ENCODE measurements at places on chromosomes 6 and 20.

GRCh38 chr20:64064145-64064698, 1.2 kb downstream of the TCEA2 start:
- no peak for DNase-seq

DNA sequence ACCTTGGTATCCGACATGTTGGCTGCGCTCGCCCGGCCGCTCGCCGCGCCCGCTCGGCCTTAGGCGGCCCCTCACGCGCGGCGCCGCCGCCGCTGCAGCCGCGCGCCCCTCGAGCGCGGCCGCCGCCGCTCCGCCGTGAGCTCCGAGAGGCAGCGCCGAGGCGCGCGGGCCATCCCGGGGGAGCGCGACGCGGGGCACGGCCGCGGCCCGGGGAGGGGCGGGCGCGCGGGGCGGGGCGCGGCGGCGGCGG, at the start of gene KIF13A:
KIF13A (minus strand) TSS at position 189 of the 250 bp plus-strand sequence; CDS start at position 17, 172 bp downstream.
- DNase-seq: no peak

DNA sequence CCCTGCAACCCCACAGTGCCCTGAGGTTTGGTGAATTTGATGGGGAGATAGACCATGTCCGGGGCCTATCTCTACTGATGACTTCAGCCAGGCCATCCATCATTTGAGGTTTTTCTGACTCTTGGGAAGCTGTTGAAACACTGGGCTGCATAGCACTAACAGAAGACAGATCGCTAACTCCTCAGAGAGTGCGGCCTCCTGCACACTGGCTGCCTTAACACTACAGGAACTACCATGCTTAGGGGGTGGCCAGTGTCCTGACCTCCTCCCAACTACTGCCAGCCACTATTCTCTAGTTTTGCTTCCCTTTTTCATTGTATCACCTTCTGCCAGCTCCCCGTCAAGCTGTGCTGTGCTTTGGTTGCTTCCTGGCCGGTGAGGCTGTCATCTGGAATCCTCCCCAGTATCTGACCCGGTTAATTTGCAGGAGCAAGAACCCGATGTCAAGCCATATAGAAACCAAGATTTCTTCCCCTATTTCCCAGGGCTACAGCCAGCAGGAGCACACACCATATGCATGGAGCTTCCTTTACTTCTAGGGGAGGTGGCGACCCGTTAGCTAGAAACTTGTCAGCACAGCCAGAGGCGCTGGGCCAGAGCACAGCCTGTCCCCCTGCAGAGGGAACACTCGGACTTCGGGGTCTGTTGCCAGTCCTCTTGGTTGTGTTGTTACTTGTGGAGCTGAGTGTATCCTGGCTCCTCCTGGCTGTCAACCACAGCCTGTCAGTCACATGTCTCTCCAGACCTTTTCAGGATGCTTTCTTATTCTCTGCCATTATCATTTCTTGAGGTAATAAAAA, 57.3 kb upstream of the TRAF3IP2 start:
- no peak for DNase-seq

DNA sequence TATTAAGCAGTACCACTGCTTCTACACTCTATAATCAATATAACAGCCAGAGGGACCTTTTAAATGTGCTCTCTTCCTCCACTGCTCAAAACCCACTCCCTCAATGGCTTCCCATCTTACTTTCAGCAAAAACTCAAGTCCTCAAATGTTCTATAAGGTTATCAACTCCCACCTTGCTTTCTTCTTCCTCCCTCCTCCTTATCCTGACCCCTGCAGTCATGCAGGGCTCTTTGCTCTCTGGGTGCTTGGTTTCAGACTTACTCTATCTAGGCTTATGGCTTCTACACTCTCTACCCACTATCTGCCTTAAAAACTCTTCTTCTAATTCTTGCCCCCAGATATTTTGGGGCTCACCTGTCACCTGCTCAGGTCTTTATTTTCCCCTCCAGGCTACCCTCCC, 5.3 kb downstream of the ARHGAP18 start:
- DNase-seq: no peak

DNA sequence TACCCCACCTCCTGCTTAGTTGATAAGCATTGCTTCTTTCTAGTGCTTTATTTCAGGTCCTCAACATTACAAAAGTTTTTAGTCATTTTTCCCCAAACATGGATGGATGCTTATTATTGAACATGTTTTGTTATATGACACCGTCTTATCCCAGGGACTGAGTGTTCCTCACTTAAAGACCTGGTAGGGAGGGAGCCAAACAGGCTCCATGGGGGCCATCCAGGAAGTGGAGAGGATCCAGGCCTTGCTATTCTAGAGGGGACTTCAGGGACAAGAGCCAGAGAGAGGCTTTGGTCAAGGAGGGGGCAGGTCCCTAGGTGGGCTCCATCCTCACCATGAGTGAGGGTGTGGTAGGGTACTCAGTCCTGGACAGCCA, 7.4 kb downstream of the SLC32A1 start:
- no peak for DNase-seq

DNA sequence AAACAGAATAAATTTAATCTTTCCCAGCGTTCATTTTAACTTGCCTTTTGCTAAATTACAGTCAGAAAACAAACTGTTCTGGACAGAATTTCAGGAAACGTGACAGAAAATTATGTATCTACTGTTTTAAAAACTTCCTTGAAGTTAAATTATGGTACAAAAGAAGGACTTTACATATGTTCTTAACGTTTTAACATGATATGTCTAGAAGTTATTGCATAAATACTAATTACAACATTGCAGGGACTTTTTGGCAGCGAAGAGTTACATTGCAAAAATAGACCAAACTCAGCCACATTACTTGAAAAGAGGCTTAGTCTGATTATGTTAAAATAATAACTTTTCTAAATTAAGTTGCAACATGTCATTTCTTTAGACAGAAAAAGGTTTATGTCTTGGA, 142.1 kb upstream of the IMPG1 start:
- DNase-seq: no peak

- peak; percentile 69 for DNase-seq
Measured at GRCh38 chr6:90295854-90296340, 746 bp downstream of the BACH2 start.

DNA sequence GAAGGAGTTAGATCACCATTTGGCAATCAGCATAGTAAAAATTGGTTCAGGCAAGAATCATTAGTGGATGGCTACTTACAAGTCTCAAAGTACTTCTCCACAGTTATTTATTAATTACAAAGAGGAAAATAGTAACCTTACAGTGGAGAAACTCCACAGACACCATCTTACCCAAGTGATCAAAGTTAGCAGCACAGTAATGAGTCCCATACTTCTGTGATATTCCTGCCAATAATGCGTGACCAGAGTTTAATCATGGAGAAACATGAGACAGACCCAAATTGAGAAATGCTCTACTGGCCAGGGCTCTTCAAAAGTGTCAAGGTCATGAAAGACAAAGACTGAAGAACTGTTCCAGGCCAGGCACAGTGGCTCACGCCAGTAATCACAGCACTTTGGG, 9.5 kb downstream of the TBC1D7 start:
- DNase-seq: no peak

DNA sequence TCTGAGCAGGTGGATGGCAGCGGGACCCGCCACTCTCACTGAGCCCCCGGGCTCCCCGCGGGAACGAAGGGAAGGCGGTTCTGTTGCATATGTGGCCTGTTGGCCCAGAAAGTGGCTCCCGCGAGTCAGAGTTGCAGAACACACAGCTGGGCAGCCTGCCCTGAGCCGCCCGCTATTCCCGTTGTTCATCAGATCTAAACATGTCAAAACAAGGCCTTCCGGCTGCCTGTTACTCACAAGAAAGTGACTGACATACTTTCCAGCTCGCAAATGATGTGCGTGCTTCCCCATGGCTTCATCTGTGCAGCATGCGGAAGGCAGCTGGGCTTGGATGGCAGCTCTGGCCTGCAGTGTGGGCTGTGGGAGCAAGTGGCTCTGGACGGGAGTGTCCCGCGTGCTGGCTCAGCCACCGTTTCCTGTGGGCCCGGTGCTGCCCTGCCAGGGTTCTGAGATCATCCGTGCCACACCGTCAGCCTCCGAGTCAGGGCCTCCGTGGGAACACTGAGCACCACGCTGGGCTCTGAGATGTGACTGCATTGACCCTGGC, 227.3 kb downstream of the ERMARD start:
- DNase-seq: no peak

DNA sequence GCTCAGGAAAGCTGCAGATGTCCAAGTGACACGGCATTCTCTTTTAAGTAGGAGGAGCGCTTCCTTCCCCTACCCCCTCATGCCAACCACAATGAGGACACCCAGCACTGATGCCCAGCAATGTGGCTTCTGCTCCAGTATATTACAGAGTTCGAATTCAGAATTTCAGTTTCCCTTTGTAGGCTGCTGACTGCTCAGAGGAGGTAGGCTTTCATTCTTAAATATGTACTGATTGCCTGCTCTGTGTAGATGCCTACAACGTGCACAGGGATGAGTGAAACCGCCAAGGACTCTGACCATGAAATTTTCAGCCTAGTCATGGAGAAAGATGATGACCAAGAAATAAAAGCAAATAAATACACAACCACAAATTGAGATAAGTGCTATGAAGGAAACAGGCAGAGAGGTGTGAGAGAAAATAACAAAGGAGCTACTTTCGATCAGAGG, 50.9 kb upstream of the TNFAIP3 start:
- peak; percentile 47 for DNase-seq

GRCh38 chr6:126773112-126773805, 345.2 kb upstream of the RSPO3 start:
- no peak for DNase-seq

DNA sequence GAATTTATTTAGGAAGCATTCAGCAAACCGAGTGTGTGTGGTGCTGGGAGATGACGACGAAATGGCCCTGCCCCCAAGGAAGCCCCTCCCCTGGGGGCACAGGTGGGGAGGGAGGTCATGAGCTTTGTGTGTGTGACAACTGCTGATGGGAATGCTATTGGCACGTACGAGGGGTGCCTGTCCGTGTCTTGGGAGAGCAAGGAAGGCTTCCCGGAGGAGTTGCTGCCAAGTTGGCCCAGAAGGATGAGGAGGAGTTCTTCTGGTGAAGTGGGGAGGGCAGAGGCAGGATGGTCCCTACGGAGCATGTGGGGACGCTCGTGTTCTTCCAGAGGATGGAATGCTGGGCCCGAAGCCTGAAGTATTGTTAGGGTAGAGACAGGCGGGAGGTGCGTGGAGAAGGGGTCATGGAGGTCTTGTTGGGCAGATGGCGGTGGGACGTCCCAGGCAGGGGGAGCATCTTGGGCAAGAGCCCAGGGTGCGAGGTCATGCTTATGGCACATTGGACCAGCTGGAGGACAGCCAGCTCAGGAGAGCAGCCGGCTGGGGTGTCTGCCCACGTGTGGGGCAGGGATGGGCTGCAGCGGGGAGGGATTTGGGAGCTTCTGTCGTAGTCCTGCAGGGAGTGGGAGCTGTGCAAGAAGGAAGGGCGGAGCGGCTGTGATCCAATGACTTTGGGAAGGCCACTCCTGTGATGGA, 46.1 kb downstream of the SYNJ2 start:
- no peak for DNase-seq

GRCh38 chr6:33999567-33999966, 146.3 kb downstream of the GRM4 start:
- DNase-seq: no peak

- no peak for DNase-seq
Measured at GRCh38 chr20:57806975-57807374, 97.2 kb upstream of the PMEPA1 start.

- no peak for DNase-seq
Measured at GRCh38 chr6:132592855-132593254, 3.3 kb upstream of the TAAR5 start.

- DNase-seq: no peak
Measured at GRCh38 chr20:8903655-8904605, 165.0 kb upstream of the PLCB4 start.

Data from CD4-positive, alpha-beta T cell treated with Interleukin-10 for 1 hour (primary cell).